ENCODE measurements at places on chromosomes 1 and 21. TPM values are rescaled to one million over a fixed set of nuclear protein-coding genes. Genes with fewer than 3 reads are reported as not detected.
A peak's percentile ranks its signal among the peaks of the same experiment; 100 is the strongest.

SH3BP5L gene
- 18.3 TPM for total RNA-seq

ZCCHC17 gene
- total RNA-seq = 35.3 TPM

CRNN gene
- not detected for total RNA-seq

NT5C1A gene
- total RNA-seq = 4.1 TPM

ZNF648 gene
- not detected for total RNA-seq

DNA sequence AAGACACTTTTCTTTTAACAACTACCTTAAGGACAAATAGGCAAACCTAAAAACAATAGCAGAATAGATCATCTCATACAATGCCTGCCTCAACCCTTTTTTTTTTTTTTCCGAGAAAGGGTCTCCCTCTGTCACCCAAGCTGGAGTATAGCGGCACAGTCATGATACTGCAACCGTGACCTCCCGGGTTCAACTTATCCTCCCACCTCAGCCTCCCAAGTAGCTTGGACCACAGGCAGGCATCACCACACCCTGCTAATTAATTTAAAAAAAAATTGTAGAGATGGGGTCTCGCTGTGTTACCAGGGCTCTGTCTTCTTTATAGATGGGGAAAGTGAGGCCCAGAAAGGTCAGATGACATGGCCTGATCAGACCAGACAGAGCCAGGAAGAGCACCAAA lies 7.9 kb downstream of the SH3BGRL3 start:
- DNase-seq = no peak
- peak overlapping the region; percentile 78 for H3K4me3 ChIP-seq
- H3K4me1 ChIP-seq = peaks cover 73% of the 10 kb centered on the region
- H3K36me3 ChIP-seq = no peaks in the 10 kb centered on the region

DNA sequence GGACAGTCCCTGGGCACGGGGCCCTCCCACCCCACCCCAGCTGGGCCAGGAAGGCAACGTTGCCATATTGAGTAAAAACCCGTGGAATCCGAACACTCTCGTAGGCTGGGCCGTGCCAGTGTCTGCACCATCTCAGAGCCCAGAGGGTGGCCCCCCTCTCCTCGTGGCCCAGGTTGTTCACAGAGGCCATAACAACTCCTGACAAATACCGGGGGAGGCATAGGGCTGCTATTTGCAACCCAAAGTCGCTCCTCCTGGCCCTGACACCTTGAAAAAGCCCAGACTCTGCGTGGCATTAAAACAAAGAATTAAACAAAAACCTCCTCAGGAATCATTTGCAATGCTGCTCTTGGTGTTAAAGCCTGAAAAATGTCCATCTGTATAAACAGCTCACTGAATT lies 141.4 kb downstream of the CASZ1 start:
- H3K27me3 ChIP-seq = no peaks in the 10 kb centered on the region
- H3K4me1 ChIP-seq = no peaks in the 10 kb centered on the region
- DNase-seq = no peak
- H3K4me3 ChIP-seq = no peak overlapping the region
- no peaks in the 10 kb centered on the region for H3K36me3 ChIP-seq

- H3K4me3 ChIP-seq = peak overlapping the region; percentile 90
- peaks cover 5% of the 10 kb centered on the region for H3K36me3 ChIP-seq
- peaks cover 62% of the 10 kb centered on the region for H3K4me1 ChIP-seq
- DNase-seq = peak; percentile 62
- no peaks in the 10 kb centered on the region for H3K27me3 ChIP-seq
These were observed 1.2 kb downstream of the S100A10 start for GRCh38 chr1:151992303-151993083.

- no peaks in the 10 kb centered on the region for H3K36me3 ChIP-seq
- H3K27ac ChIP-seq = no peak overlapping the region
- DNase-seq = no peak
- no peaks in the 10 kb centered on the region for H3K27me3 ChIP-seq
- H3K4me1 ChIP-seq = peaks cover 22% of the 10 kb centered on the region
- H3K4me3 ChIP-seq = no peak overlapping the region
These were observed 1.0 kb downstream of the TEX38 start for GRCh38 chr1:46672696-46673095.

DNA sequence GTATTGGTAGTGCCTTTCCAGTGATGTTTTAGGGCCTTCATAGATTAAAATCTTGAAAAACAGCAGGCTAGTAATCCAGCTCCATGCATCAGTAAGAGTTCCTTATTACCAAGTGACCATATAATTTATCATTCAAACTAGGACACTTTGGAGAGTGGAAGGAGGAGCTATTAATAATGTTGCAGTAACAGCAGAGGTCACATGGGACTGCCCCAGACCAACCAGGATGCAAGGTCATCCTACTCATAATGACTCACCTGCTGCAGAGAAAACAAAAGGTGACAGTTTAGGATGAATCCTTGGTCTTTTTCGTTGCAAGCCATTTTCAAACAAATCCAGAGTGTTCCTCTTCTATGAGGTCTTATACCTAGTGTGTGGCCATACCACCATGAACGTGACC lies 187.4 kb downstream of the NUF2 start:
- H3K27me3 ChIP-seq = peaks cover 7% of the 10 kb centered on the region
- H3K4me1 ChIP-seq = no peaks in the 10 kb centered on the region
- H3K27ac ChIP-seq = no peak overlapping the region
- DNase-seq = no peak
- H3K36me3 ChIP-seq = no peaks in the 10 kb centered on the region

DNA sequence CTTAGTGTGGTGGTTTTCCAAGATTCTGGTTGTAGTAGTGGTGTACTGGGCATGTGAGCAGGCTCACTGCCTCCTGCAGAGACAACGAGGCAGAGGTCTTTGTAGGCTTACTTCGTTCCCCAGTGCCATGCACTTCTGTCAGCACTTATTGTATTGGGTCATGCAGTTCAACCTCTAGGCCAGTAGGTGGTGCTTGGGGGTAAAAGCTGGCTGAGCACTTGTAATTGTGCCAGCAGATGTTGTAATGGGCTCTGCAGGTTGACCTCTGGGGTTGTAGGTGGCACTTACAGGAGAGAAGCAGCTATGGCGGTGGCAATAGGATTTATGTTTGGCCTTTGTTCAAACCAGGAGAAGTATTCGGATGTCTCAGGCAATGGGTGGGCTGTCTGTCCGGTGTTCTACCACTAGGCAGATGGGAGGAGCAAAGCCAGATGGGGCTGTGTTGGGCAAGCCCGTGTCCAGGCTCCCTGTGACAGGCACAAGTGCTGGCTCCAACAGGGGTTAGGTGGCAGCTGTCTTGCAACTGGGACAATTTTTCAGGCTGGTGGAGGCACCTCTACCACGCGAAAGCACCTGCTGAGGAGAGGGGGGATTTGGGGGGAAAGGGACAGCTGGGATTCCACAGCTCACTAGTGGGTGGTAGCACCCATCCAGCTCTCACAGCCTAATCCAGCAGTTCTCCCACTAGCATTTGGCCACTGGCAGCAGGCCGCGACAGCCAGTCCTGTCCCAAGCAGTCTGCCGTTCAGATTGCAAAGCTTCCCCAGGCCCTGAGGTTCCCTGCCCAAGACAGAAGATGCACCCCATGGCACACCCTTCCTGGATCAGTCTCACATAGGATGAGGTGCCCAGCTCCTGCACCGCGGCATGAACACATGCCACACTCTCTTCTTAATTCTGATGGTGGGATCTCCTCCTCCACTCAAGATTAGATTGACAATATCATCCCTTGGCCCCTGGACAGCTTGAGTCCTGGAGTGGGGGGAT lies 274.5 kb downstream of the CTH start:
- peak; percentile 77 for DNase-seq
- peaks cover 10% of the 10 kb centered on the region for H3K4me1 ChIP-seq
- H3K27me3 ChIP-seq = peaks cover 25% of the 10 kb centered on the region
- H3K4me3 ChIP-seq = no peak overlapping the region
- no peaks in the 10 kb centered on the region for H3K36me3 ChIP-seq
- peak overlapping the region; percentile 59 for H3K27ac ChIP-seq

GRCh38 chr1:41546833-41547135 lies 62.3 kb upstream of the EDN2 start:
- H3K36me3 ChIP-seq = peaks cover 7% of the 10 kb centered on the region
- H3K4me1 ChIP-seq = peaks cover 21% of the 10 kb centered on the region
- no peaks in the 10 kb centered on the region for H3K27me3 ChIP-seq
- H3K4me3 ChIP-seq = no peak overlapping the region

- no peak overlapping the region for H3K4me3 ChIP-seq
- H3K36me3 ChIP-seq = peaks cover 37% of the 10 kb centered on the region
- DNase-seq = no peak
These were observed 58.5 kb downstream of the SLC25A24 start for GRCh38 chr1:108141621-108142020.

DNA sequence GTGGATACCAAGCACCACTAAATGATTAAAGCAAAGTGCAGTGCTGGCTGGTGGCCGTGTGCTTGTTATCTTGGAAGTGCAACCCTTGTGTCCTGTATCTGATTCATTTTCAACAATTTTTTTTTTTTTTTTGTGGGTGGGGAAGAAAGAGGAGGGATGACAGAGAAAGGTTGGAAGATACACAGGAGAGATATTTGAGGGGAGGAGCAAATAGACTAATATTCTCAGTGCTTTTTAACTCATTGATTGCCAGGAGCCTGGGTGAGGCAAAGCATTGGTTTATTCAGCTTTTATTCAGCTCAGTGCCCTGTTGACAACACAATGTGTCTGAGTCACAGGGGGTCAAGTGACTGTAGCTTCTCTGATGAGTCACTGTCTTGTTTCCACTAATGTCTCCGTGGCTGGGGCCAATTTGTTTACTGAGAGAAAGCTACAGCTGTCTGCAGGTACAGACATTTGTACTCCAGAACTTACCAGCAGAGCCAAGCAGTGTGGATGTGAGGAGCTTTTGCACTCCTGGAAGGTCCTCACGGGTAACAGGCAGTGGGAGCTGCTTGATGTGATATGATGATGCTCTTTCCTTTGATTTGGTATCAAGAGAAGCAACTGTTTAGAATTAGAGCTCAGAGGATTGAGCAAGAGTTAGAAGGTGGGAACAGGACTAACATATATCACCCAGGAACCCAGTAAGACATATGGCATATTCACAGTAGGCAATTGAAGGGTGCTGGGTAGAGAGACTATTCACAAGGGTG lies 23.6 kb upstream of the DNM3 start:
- peaks cover 7% of the 10 kb centered on the region for H3K4me1 ChIP-seq
- H3K27me3 ChIP-seq = no peaks in the 10 kb centered on the region
- no peak overlapping the region for H3K27ac ChIP-seq
- no peaks in the 10 kb centered on the region for H3K36me3 ChIP-seq
- DNase-seq = no peak

DNA sequence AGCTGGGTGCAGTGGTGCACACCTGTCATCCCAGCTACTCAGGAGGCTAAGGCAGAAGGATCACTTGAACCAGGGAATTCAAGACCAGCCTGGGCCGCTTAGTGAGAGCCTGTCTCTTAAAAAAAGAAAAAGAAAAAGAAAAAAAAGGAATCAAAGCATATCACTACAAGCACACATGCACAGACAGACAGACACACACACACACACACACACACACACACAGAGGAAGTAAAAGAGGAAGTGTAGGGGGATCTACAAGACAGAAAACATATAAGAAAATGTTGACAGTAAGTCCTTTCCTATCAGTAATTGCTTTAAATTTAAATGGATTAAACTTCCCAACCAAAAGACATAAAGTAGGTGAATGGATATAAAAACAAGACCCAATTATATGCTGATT lies 180.3 kb downstream of the FAF1 start:
- no peak overlapping the region for H3K4me3 ChIP-seq
- H3K27me3 ChIP-seq = no peaks in the 10 kb centered on the region
- DNase-seq = no peak
- peaks cover 7% of the 10 kb centered on the region for H3K4me1 ChIP-seq
- H3K27ac ChIP-seq = no peak overlapping the region

GRCh38 chr1:75035536-75035935 lies 98.7 kb upstream of the LHX8 start:
- H3K4me3 ChIP-seq = no peak overlapping the region
- peaks cover 19% of the 10 kb centered on the region for H3K36me3 ChIP-seq
- no peaks in the 10 kb centered on the region for H3K4me1 ChIP-seq
- no peak for DNase-seq
- H3K27me3 ChIP-seq = no peaks in the 10 kb centered on the region

DNA sequence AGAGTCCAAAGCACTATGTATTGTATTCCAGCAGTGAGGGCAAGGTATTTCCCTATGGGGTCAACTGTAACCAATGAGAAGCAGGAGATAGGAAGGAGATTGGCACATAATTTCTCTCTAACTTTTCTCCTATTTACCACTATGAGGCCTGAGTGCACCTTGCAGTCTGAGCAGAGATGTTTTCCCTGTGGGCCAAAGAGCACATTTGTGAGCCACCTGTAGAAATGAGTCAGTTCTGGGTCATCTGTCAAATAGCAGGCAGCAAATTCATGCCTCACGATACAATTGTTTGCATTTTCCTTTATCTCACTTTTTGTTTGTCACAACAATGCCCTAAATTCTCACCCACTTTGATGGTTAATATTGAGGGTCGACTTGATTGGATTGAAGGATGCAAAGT lies 547.2 kb upstream of the NCAM2 start:
- no peaks in the 10 kb centered on the region for H3K4me1 ChIP-seq
- DNase-seq = no peak
- H3K27me3 ChIP-seq = no peaks in the 10 kb centered on the region

DNA sequence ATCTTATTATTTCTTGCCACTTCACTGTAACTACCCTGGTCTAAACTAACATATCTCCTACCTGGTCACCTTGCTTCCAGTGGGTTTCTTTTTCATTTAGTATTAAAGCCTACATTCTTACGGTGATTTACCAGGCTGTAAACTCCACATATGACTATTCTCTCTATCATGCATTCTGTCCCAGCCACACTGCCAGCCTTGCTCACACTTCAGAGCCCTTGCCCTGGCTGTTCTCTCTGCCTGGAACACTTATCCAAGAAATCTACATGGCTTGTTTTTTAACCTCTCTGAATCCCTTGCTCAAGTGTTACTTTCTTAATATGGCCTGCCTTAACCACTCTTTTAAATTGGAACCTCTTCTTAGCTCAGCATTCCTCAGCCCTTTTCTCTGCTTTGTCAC lies 212.7 kb downstream of the GPR52 start:
- H3K4me3 ChIP-seq = no peak overlapping the region
- no peaks in the 10 kb centered on the region for H3K4me1 ChIP-seq
- H3K27ac ChIP-seq = no peak overlapping the region
- H3K27me3 ChIP-seq = no peaks in the 10 kb centered on the region

- H3K36me3 ChIP-seq = peaks cover 50% of the 10 kb centered on the region
- H3K4me1 ChIP-seq = no peaks in the 10 kb centered on the region
- no peaks in the 10 kb centered on the region for H3K27me3 ChIP-seq
- H3K4me3 ChIP-seq = no peak overlapping the region
- DNase-seq = no peak
These were observed 22.3 kb upstream of the PEX19 start for GRCh38 chr1:160307118-160307791.

GRCh38 chr1:94247138-94248094 lies 10.0 kb upstream of the ARHGAP29 start:
- no peak overlapping the region for H3K27ac ChIP-seq
- peak overlapping the region; percentile 74 for H3K4me3 ChIP-seq
- peaks cover 56% of the 10 kb centered on the region for H3K27me3 ChIP-seq
- H3K36me3 ChIP-seq = peaks cover 22% of the 10 kb centered on the region
- DNase-seq = peak; percentile 60
- H3K4me1 ChIP-seq = peaks cover 12% of the 10 kb centered on the region

Measured in natural killer cell treated with Interleukin-12 subunit alpha and Interleukin-12 subunit beta and Interleukin-15 and Interleukin-18, amount 100 ng/mL, for 72 hours (primary cell).